CD4-positive, alpha-beta memory T cell (primary cell): ENCODE measurements at places on chromosomes 4 and X. TPM values are rescaled to one million over a fixed set of nuclear protein-coding genes. Genes with fewer than 3 reads are reported as not detected.

SPANXB1 gene
- not detected for total RNA-seq

TMPRSS11E gene
- not detected for total RNA-seq

LGI2 gene
- total RNA-seq: not detected

- no peak overlapping the region for H3K4me3 ChIP-seq
- H3K4me1 ChIP-seq: no peaks in the 10 kb centered on the region
- H3K27me3 ChIP-seq: no peaks in the 10 kb centered on the region
- H3K27ac ChIP-seq: no peak overlapping the region
- DNase-seq: no peak
Observed at GRCh38 chrX:122591546-122591945, 592.5 kb upstream of the GRIA3 start.

CD38 gene
- total RNA-seq: 1.7 TPM
